NCI-H2029 treated with DMSO at 0.1 percent for 48 hours (cell line): ENCODE measurements at places on chromosomes 4 and X.

- no peak for DNase-seq
Measured at GRCh38 chrX:21996872-21997455, 35.2 kb upstream of the PHEX start.

DNA sequence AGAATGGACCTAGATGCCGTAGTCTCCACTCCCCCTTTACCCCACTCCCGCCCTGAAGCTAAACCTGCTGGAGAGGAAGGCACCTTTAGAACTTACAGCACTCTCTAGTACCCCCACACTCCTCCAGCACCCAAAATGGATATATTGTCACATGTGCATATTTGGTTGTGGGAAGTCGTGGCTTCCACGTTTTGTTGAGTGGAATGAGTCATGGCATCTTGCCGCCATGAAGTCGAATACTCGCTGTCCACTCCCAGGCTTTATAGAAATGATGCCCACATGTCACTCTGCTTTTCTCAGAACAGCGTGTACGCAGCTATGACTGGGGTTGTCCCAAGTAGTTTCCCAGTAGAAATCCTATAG, 545 bp downstream of the ABCE1 start:
- peak; percentile 3 for DNase-seq

GRCh38 chrX:97402333-97402732, 518.6 kb downstream of the RPA4 start:
- DNase-seq, result no peak

DNA sequence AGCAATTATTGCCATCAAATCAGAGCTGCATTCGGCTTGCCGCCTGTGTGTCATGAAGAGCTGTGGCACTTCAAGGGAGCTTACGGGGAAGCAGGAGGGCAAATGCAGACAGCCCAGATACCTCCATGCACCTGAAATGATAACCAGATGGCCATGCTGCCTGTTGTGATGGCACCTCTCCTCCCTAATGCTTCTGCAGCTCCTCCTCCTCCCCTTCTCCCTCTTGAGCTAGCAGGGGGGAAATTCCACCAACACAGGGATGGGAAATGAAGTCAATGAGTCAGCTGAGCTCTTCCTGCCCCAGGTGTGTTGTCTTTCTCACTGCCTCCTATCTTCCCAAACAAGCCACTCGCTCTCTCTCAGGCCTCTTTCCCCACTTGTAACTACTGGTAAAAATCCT, 565.0 kb downstream of the BCOR start:
- DNase-seq, result no peak

- no peak for DNase-seq
Measured at GRCh38 chr4:7985891-7986441, 46.3 kb upstream of the AFAP1 start.

DNA sequence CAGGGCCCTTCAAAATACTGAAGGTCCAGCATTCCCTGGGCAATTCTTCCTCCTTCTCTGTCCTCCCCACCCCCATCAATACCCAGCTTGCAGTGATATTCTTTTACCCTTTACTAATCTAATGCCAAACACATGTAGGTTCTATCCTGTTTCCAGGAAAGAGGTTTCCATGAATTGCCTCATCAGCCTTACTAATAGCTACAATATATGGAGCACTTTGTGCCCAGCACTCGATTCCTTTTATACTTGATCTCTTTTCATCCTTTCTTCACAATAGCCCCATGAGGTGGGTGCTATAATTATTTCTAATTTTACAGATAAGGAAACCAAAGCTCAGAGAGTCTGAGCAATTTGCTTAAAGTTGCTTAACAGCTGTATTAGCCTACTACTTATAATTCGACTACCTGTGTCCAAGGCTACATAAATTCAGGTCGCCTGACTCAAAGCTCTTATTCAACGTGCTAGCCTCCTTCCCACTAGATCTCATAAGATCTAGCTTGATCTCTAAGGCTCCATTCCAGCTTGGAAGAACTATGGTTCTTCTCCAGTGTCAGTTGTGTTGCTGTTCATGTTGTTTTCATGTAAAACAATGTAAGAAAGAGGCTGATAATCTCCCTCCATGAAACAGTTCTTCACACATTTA, 229.6 kb upstream of the PGRMC2 start:
- no peak for DNase-seq

DNA sequence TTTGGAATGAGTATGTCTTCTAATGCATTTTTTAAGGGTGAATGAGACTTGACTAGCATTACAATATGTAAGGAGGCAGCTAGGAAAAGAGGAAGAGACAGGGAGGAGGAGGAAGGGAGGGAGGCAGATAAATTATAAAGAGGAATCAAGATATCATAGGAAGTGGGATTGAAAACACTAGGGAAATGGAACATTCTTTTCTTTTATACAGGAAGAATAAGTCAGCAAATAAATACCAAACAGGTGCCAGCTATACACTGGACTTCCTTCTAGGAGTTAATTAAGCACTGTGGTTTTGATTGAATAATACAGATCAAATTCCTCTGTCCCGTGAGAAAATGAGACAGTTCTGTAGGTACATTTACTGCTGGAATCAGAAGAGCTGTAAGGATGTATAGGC, 78.6 kb downstream of the PACRGL start:
- no peak for DNase-seq

GRCh38 chrX:76427560-76428242, at the start of gene MAGEE1:
MAGEE1 (plus strand) TSS chrX:76427710; CDS start chrX:76427931, 221 bp downstream.
- no peak for DNase-seq

DNA sequence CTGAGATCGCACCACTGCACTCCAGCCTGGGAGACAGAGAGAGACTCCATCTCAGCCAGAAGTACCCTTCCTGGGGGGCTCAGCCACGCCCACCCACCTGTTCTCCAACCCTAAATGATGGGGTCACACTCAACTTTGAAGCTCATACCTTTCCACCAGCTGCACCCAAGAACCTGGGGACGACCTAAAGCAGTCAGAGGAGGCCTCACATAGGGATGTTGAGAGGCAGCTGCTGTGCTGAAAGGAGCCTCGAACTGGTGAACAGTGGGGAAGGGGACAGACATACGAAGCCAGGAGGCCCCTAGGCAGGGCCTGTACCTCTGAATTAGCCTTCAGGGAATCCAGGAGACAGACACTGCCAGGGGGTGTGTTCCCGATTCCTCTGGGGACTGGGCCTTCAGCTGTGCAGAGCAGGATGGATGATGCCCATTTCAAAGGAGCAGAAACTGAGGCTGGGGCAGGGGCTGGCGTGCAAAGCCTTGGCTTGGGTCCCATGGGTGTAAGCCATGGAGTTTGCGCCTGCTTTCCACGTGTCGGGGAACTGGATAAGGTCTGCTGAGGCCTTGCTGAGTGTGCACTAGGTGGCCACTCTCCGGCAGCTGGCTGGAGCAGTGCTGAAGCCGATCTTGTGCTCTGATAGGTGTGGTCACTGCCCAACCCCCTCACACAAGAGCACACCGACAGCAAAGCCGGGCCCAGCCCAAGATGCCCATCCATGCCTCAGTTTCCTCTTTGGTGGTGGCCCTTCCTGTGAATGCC, 130.8 kb downstream of the CPZ start:
- DNase-seq, result no peak

DNA sequence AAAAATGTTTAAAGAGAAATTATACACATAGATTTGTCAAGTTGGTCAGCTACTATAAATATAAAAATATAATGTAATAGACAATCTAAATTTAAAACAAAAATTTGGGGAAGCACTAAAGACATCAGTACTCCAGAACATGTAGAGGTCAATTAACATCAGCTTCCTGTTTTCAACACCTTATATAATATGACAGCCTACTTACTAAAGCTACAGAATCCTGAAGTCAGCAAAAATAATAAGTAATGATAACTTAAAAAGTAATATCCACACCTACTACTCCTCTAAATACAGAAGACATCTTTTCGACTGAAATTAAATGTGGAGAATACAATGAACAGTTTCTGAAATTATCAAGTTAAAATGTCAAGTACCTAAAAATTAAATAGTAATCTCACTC, 118.6 kb downstream of the LRBA start:
- DNase-seq, result no peak

GRCh38 chr4:98447648-98448047, 186.5 kb downstream of the RAP1GDS1 start:
- no peak for DNase-seq

DNA sequence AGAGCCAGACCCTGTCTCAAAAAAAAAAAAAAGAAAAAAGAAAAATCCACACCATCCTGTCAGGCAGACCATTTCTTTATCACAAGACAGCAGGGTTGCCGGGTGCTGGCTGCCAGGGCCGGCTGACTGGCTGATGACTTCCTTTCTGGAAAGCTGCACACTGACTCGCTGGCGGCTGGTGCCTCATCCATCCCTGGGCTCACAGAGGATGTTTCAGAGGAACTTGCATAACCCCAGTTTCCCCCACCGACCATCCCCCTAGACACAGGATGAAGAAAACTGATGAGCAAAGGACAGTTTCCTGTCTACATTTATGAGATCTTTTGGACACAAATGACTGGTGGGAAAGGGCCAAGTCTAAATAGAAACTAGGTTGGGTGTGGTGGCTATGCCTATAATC, 14.1 kb downstream of the HPSE start:
- DNase-seq, result no peak

- no peak for DNase-seq
Measured at GRCh38 chrX:46704767-46705386, 54.0 kb downstream of the SLC9A7 start.

GRCh38 chr4:13537011-13537831, 7.1 kb downstream of the NKX3-2 start:
- DNase-seq, result no peak

DNA sequence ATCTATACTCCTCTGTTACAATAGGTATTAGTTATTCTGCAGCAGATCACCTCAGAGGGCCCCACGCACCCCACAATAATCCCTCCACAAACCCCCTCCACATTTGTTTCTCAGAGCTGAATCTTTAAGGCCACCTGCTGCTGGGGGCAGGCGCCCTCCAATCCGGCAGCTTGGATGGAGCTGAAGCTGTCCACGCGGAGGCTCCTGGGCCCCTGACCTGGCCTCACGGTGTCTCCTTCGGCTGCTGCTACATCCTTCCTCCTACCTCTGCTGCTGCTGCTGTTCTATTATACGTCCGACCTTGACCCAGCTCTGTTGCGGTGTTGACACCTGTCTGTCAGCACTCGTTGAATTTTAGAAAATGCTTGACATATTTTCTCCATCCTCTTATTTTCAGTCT, 430.2 kb upstream of the ZFP42 start:
- DNase-seq, result no peak

DNA sequence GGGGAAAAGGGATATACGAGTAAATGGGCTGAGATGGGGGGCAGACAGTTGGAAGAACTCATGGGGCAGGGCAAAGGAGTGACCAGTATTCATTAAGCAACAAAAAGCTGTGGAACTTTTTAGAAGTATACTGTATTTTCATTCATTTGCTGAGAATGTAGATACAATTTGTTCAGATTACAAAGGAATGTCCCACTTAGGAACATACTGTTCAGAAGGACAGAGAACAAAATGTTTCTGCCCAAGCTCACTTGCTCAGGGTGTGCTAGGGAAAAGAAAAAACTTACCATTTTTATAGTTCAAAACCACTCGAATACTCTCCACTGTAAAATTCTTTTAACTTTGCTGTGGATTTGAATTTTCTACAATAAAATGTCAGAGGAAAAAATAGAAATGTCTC, 135.2 kb upstream of the AFF2 start:
- no peak for DNase-seq

GRCh38 chr4:89110541-89110985, 770 bp upstream of the TIGD2 start:
- DNase-seq, result no peak

GRCh38 chrX:13473442-13474163, 95.8 kb upstream of the EGFL6 start:
- DNase-seq, result no peak

DNA sequence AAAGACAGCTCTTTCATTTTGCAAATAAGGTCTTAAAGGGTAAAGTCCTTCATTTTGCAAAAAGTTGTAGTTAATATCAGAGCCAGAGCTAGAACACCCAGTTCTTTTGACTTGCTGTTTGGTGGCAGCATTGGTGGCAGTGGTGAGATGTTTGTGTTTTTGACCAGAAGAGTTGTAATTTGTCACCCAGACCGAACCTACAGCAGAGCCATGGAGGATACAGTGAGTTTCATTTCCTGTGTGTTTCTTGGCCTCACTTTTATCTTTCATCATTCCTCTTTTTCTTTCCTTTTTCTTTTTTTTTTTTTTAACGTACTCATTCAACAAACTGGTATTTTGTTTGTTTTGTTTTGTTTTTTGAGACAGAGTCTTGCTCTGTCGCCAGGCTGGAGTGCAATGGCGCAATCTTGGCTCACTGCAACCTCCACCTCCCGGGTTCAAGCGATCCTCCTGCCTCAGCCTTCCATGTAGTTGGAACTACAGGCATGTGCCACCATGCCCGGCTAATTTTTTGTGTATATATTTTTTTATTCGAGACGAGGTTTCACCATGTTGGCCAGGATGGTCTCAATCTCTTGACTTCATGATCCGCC, 116.4 kb downstream of the AFF1 start:
- DNase-seq, result no peak

DNA sequence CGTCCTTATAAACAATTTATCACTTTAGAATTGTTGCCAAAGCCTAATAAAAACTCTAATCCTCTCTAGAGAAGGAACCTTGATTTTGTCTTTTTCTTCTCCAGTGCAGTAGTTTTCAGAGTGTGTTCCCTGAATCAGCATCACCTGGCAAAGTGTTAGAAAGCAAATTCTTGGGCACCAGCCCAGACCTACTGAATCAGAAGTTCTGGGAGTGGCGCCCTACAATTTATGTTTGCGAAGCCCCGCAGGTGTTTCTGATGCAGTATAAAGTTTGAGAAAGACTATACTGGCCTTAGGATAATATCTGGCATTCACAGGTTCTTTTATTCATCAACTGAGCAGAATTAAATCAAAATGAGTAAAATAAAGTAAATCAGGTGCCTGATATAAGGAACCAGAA, 645.8 kb upstream of the ATOH1 start:
- no peak for DNase-seq

GRCh38 chr4:54423066-54423465, 194.0 kb downstream of the PDGFRA start:
- no peak for DNase-seq

DNA sequence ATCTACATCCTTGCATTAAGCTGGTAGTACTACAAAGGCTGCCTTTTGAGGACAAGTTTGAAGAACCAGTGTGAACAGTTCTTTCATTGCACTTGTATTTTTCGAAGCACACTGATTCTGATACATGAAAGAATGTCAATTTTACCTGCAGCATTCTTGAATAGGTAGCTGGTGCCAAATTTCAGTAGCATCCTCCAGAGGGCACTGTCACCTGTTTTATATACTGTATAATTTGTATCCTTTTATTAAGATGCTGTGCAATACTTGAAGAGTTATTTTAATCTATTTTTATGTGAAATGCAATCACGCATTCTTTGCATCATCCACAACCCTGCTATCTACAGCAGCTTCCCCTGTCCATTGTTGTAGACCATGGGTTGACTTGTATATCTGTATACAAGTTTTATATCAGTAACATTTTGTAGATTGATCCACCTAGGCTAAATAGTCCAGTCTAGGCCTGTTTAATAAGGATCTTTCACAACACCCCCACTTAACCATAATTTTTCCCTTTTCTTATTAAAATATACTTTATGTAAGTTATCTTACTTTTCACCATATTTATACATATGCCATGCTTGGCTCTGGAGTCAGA, 325.7 kb downstream of the PCDH7 start:
- peak; percentile 57 for DNase-seq
